Activated CD8-positive, alpha-beta T cell treated with anti-CD3 and anti-CD28 coated beads for 36 hours (primary cell): ENCODE measurements at places on chromosomes 3 and 15. TPM values are rescaled to one million over a fixed set of nuclear protein-coding genes. Genes with fewer than 3 reads are reported as not detected.
A peak's percentile ranks its signal among the peaks of the same experiment; 100 is the strongest.

- peaks cover 51% of the 10 kb centered on the region for H3K27me3 ChIP-seq
- no peak within 1 kb of the TSS for H3K4me3 ChIP-seq
- H3K4me1 ChIP-seq, result peaks cover 5% of the 10 kb centered on the region
- no peak for DNase-seq
- peaks cover 3% of the 10 kb centered on the region for H3K36me3 ChIP-seq
- no peak within 1 kb of the TSS for H3K27ac ChIP-seq
Observed at GRCh38 chr3:181711325-181712135, at the start of gene SOX2. Gene SOX2, plus strand, starts transcription at chr3:181711925. Its CDS starts 436 bp downstream, at chr3:181712361.

DNA sequence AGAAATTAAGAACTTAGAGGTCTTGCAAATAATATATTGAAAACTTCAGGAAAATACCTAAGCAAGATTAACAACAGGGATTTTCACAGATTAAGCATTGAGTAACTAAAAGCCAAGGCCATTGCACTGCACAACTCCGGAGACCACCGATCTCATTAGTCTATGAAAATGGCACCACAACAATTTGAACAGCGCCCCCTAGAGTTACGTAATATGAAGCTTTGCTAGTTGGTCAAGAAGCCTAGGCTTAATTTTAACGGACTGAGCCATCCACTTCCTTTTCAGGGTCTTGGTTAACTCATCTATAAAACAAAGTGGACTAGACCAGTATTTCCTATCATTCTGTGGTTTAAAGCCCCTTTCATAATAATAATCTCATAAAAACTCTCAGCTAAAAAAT lies 24.8 kb downstream of the TMEM212 start:
- peaks cover 2% of the 10 kb centered on the region for H3K4me1 ChIP-seq
- H3K4me3 ChIP-seq, result no peak overlapping the region
- no peak overlapping the region for H3K27ac ChIP-seq
- H3K27me3 ChIP-seq, result peaks cover 2% of the 10 kb centered on the region

GRCh38 chr3:169252535-169252934 lies 411.0 kb downstream of the MECOM start:
- no peak for DNase-seq
- no peaks in the 10 kb centered on the region for H3K36me3 ChIP-seq
- H3K4me3 ChIP-seq, result no peak overlapping the region
- H3K27ac ChIP-seq, result no peak overlapping the region

- no peak within 1 kb of the TSS for H3K27ac ChIP-seq
- no peaks in the 10 kb centered on the region for H3K36me3 ChIP-seq
- no peaks in the 10 kb centered on the region for H3K4me1 ChIP-seq
- DNase-seq, result peak; percentile 1
Observed at GRCh38 chr15:53978253-53978906, at the start of gene UNC13C. Gene UNC13C, plus strand, starts transcription at chr15:53978441. Its CDS starts 34,463 bp downstream, at chr15:54012904.

- no peak for DNase-seq
- peaks cover 18% of the 10 kb centered on the region for H3K27me3 ChIP-seq
- H3K4me3 ChIP-seq, result no peak overlapping the region
- no peaks in the 10 kb centered on the region for H3K36me3 ChIP-seq
- no peaks in the 10 kb centered on the region for H3K4me1 ChIP-seq
Observed at GRCh38 chr3:169700195-169700594, 36.7 kb upstream of the MECOM start.

GRCh38 chr3:7190095-7190494 lies 329.2 kb downstream of the GRM7 start:
- no peak overlapping the region for H3K4me3 ChIP-seq
- no peak for DNase-seq
- no peaks in the 10 kb centered on the region for H3K36me3 ChIP-seq

DNA sequence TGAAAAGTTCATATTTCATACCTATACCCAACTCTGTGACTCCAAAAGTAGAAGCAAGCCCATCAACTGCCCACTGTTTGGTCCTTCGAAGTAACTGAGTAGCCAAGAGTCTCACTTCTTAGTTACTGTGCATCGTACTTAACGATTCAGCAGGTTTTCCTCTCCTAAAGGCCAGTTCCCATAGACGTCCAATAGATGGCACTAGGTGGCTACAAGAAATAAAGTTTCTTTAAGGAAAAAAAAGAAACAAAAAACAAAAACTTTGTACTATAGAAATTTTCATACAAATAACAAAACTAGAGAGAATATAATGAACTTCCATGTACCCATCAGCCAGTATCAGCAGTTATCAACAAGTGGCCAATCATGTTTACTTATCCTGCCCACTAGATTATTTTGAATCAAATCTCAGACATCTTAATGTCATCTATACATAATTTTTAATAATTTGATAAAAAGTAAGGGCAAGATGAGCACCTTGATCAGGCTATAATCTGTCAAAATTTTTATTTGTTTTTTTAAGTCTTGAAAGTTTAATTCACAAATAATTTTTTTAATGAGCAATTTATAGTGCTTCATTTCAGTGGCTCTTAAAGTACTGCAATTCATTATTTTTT lies 63.8 kb upstream of the ACP3 start:
- no peak overlapping the region for H3K4me3 ChIP-seq
- peaks cover 11% of the 10 kb centered on the region for H3K27me3 ChIP-seq
- H3K27ac ChIP-seq, result no peak overlapping the region
- DNase-seq, result peak; percentile 26
- H3K36me3 ChIP-seq, result no peaks in the 10 kb centered on the region

- peaks cover 3% of the 10 kb centered on the region for H3K36me3 ChIP-seq
- no peaks in the 10 kb centered on the region for H3K27me3 ChIP-seq
- DNase-seq, result no peak
- H3K27ac ChIP-seq, result no peak overlapping the region
- no peak overlapping the region for H3K4me3 ChIP-seq
Observed at GRCh38 chr3:183313351-183313750, 60.3 kb downstream of the B3GNT5 start.

- peaks cover 29% of the 10 kb centered on the region for H3K27me3 ChIP-seq
- H3K36me3 ChIP-seq, result no peaks in the 10 kb centered on the region
- H3K4me3 ChIP-seq, result no peak overlapping the region
- no peak for DNase-seq
- H3K27ac ChIP-seq, result no peak overlapping the region
Observed at GRCh38 chr3:157544501-157545130, 41.4 kb upstream of the VEPH1 start.

KLHDC8B gene
- total RNA-seq, result 2.2 TPM

DNA sequence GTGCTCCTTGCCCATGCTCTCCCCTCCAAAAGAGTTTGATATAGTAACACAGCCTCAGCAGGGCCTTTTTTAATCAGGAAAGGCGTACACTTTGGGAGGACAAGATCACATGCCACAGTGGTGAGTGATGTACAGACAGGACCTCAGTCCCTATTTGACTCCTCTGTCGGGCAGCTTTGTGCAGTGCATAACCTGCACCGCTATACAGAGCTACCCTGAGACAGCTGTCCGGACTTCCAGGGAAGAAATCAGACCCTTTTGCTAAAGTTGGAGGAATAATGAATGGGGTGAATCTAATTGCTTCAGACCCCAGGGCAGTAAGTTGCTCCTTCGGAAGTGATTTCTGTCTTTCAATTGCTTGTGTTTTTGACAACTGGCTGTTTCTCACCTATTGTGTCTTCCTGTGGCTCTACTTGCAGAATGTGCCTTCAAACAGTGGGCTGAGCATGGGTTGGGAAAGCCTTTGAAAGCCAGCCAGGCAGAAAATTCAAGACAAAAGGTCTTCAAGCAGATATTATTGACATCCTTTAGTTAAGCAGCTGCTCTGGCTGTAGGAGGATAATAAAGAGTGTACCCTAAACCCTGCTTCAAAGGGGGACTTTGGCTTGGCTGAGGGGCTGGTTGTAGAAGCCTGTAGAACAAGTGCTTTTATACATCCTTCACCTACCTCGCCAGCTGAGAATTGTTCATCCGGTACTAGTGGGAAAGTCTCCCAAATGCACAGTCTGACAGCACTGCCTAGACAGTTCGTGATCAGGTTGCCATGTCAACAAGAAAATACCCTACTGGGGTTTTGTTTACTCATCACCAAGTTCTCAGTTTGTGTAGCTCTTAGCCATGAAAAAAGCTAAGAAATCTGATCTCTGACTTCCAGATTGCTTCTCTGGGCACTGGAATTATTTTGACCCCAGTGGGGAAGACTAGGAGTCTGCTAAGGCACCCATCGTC lies 35.1 kb downstream of the SNTN start:
- no peaks in the 10 kb centered on the region for H3K4me1 ChIP-seq
- no peak for DNase-seq
- H3K27me3 ChIP-seq, result peaks cover 6% of the 10 kb centered on the region

C3orf80 gene
- 0.09 TPM for total RNA-seq

- H3K36me3 ChIP-seq, result no peaks in the 10 kb centered on the region
- no peak overlapping the region for H3K4me3 ChIP-seq
- DNase-seq, result no peak
- no peaks in the 10 kb centered on the region for H3K27me3 ChIP-seq
- H3K27ac ChIP-seq, result no peak overlapping the region
- peaks cover 6% of the 10 kb centered on the region for H3K4me1 ChIP-seq
Observed at GRCh38 chr3:196689941-196690660, 21.9 kb downstream of the CEP19 start.

DNA sequence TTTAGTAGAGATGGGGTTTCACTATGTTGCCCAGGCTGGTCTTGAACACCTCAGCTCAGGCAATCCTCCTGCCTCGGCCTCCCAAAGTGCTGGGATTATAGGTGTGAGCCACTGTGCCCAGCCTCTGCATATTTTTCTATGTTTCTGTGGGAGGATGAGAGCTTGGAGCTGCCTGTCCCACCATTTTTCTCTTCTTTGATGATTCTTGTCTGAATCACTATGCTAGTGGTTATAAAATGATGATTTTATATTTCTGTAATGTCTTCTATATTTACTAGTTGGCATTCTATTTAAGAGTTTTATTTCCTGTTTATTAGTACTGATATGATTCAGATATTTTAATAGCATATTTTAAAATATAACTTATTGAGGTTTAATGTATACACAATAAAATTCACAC lies 69.7 kb downstream of the CHCHD6 start:
- no peak for DNase-seq
- H3K36me3 ChIP-seq, result peaks cover 19% of the 10 kb centered on the region
- no peaks in the 10 kb centered on the region for H3K4me1 ChIP-seq
- H3K27ac ChIP-seq, result no peak overlapping the region
- H3K4me3 ChIP-seq, result no peak overlapping the region

- no peak overlapping the region for H3K4me3 ChIP-seq
- H3K4me1 ChIP-seq, result no peaks in the 10 kb centered on the region
- no peaks in the 10 kb centered on the region for H3K36me3 ChIP-seq
- DNase-seq, result peak; percentile 19
- no peak overlapping the region for H3K27ac ChIP-seq
Observed at GRCh38 chr3:62529230-62529629, 155.9 kb upstream of the FEZF2 start.

GRCh38 chr3:177589911-177590381 lies 392.7 kb upstream of the TBL1XR1 start:
- no peaks in the 10 kb centered on the region for H3K36me3 ChIP-seq
- H3K4me1 ChIP-seq, result peaks cover 30% of the 10 kb centered on the region
- H3K4me3 ChIP-seq, result no peak overlapping the region
- peak; percentile 23 for DNase-seq

DNA sequence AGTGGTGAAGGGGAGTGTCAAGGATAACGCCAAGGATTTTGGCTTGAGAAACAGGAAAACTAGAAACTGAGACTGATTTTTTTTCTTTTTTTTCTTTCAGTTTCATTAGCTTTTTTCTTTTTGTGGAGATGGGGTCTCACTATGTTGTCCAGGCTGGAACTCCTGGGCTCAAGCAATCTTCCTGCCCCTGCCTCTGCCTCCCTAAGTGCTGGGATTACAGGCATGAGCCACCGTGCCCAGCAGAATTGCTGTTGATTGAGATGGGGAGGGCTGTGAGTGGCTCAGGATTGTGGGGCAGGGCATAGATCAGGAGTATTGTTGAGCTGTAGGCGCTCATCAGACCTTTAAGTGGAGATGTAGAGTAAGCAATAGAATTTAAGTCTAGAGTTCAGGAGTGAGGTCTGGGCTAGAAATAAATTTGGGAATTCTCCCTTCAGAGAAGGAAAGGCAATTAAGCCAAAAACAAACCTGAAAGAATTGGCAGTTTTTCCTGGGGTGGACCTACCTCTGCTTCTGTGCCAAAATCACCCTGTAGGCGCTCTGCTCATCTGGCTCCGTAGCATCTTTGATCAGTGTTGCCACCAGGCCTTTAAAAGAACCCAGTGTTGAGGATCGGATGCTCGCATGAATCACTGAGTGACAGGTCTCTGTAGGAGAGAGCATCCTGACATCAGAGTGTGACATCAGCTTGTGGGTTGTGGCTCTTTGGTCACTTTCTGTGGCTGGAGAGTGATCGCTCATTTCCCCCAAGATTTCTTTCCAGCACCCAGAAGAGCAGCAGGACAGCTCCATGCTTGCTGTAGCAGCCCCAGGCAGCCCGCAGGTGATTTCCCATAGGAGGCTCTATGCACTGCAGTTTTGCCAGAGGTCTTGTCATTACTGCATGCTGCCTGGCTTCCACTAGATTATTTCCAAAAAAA lies 15.8 kb downstream of the ABHD17C start:
- peaks cover 19% of the 10 kb centered on the region for H3K4me1 ChIP-seq
- no peak overlapping the region for H3K4me3 ChIP-seq
- no peaks in the 10 kb centered on the region for H3K36me3 ChIP-seq
- peak; percentile 82 for DNase-seq
- peak overlapping the region; percentile 9 for H3K27ac ChIP-seq

- DNase-seq, result no peak
- H3K27ac ChIP-seq, result no peak overlapping the region
Observed at GRCh38 chr3:187913617-187914033, 168.4 kb upstream of the BCL6 start.

DNA sequence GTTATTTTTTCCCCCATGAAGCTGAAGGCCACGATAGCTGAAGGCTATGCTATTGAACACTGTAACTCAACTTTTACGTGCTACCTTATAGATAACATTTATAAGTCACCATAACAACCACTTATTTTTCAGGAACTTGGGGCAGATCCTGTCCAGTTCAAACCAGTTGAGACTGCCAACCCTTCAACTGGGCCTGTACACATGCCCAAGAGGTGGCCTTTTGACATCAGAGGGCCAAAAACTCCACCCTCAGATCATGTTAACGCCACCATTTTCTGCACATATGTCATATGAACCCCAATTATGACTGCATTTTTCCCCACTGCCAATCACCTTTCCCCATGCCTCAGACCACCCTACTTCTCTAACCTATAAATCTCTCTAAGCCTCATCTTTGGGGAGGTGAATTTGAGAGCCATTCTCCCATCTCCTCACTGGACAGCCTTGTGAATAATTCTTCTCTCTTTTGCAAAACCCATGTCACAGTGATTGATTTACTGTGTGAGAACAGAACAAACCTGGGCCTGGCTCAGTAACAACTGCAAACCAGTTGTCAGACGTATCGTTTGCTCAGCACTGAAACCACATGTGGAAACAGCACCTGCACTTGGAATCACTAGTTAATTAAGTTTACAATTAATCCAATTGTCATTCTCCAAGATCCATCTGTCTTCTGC lies 42.5 kb downstream of the ZNF445 start:
- no peak for DNase-seq
- no peak overlapping the region for H3K4me3 ChIP-seq
- no peak overlapping the region for H3K27ac ChIP-seq
- H3K4me1 ChIP-seq, result peaks cover 9% of the 10 kb centered on the region
- H3K36me3 ChIP-seq, result peaks cover 4% of the 10 kb centered on the region

GRCh38 chr3:137763594-137763938 lies 549 bp upstream of the SOX14 start:
- H3K4me1 ChIP-seq, result peaks cover 2% of the 10 kb centered on the region
- H3K27me3 ChIP-seq, result peaks cover 76% of the 10 kb centered on the region
- no peak for DNase-seq
- no peaks in the 10 kb centered on the region for H3K36me3 ChIP-seq
- H3K27ac ChIP-seq, result no peak overlapping the region

GRCh38 chr3:177263615-177264368 lies 66.5 kb upstream of the TBL1XR1 start:
- H3K27ac ChIP-seq, result no peak overlapping the region
- no peak overlapping the region for H3K4me3 ChIP-seq
- H3K27me3 ChIP-seq, result no peaks in the 10 kb centered on the region
